ENCODE measurements at places on chromosomes 2 and 18.
A peak's percentile ranks its signal among the peaks of the same experiment; 100 is the strongest.

DNA sequence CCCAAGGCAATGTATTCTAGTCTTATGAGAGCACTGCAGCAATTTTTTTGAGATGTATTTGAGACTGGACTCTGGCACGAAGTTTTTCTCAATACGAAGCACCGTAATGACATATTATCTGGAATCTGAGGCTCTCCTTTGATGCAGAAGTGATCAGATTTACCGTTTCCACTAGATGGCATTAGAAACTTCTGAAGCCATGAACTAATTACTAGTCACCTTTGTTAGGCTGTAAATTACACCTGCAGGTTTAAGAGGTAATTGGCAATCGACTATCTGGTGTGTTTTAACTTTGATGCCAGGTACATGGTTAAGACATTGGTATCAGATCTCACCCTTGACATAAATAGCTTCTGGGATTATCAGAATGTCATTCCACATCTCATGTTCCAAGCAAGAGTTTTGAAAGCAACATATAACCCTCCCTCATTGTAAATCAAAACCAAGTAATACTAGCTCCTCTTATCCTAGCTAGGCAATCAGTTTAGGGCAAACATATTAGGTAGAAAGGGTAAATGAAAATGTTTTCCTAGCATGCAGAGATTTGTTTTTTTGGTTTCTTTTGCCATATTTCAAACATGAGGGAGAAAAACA lies 254.6 kb upstream of the SPRED2 start:
- DNase-seq = no peak

- DNase-seq = no peak
Observed at GRCh38 chr2:74142340-74142739, 5.4 kb downstream of the BOLA3 start.

DNA sequence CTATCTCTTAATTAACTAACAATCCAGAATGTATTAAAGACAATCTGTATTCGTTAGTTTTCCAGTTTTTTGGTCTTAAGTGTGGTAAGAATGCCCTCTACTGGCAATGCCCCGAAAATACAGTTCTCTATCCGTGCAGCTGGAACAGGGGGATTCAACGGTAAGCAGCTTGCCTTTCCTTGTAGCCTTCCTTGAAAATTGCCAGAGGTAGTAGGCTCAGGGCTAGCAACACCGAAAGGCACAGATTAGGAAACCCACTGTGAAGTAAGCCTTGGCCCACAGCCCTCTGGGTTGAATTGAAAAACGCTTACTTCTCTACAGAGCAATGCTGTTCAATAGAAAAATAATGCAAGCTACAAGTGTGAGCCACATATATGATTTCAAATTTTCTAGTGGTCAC lies 17.1 kb upstream of the VPS4B start:
- peak; percentile 11 for DNase-seq

GRCh38 chr2:150548527-150548926 lies 61.1 kb upstream of the RND3 start:
- DNase-seq = no peak

DNA sequence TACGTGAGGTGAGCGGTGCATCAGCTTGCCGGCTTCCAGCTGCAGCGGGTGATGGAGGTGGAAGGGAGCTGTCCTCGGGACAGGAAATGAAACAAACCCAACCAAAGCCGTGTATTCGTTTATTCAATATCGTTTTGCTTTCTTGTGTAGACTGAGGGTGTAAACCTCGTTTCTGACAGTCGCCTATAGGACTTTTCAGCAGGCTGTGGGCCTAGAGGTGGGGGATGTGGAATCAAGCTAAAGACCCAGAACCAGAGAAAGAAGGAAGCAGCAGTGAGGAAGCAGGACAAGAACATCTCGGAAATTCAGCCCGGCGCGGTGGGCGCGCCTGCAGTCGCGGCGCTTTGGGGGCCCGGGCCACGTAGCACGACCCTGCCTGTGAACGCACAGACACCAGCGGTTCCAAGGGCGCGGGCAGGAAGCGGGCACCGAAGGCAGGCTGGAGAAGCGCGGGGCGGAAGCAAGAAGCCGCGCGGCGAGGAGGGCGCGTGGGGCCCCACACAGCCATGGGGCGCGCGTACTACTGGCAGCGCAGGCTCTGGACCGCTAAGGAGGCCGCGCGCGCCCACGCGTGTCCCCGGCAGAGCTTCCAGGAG lies 755 bp upstream of the ATP9B start:
- peak; percentile 42 for DNase-seq

DNA sequence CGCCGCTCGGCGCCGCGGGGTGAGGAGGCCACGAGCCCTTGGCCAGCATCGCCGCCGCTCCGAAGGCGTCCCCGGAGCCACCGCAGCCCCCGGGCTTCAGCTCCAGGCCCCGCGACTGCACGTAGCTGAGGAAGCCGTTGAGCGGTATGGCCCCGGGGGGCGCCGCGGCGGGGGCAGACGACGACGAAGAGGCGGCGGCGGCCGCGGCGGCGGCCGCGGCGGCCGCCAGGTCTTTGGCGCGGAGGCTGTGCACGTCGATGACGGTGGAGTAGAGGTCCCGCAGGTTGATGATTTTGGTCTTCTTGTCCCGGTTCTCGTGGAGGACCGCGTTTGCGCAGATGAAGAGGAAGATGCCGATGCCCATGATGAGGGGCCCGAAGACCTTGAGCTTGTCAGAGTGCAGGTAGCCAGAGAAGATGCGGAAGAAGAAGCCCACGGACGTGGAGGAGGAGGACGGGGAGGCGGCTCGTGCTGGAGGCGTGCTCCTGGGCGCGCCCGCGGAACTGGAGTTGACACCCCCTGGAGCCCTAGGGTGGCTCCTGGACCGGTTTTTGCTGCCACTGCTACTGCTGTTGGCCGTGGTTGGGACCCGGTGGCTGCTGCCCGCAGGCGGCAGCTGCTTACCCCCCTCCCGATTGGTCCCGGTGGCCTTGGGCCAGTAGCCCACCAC lies 4.0 kb downstream of the TMEM200C start:
- no peak for DNase-seq

GRCh38 chr2:54814389-54815147 lies 91.1 kb downstream of the EML6 start:
- DNase-seq = no peak

DNA sequence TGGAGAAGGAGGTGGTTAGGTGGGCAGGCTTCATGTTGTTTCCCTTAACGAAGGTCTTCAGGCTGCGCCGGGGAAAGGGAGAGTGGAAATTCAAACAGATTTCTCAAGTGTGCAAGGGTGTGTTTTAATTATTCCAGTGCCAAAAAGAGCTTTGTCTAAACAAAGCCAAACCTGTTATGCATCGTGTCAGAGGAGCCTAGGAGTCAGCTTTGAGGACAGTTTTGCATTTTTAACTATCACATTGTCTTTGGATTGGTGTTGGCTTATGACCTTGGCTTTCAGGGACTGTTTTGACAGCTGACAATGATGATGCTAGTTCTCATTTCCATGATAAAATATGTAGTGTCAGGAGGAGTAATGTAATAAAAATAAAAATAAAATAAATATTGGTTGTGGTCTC lies 144.8 kb downstream of the LDLRAD4 start:
- DNase-seq = no peak

DNA sequence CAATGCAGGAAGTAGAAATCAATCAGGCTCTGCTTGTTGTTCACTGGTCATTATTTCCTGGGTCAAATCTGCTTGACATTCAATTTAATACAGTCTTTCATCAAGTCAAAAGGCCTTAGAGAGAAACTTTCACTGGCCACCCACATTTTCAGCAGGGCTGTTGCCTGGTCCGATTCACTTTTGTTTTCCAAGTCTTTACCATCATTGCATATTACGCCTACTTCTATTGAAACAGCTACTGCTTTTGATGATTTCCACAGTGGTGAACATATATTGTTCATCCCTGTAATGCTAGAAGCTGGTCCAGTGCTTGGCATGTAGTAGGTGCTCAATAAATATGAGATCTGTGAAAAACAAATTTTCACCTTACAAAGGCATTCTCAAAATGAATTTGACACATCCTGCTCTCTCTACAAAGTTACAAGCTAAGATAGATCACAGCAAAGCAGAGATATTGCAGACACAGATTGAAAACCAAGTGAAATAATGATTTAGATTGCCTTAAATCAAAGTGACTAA lies 600.1 kb downstream of the ARHGAP15 start:
- no peak for DNase-seq

DNA sequence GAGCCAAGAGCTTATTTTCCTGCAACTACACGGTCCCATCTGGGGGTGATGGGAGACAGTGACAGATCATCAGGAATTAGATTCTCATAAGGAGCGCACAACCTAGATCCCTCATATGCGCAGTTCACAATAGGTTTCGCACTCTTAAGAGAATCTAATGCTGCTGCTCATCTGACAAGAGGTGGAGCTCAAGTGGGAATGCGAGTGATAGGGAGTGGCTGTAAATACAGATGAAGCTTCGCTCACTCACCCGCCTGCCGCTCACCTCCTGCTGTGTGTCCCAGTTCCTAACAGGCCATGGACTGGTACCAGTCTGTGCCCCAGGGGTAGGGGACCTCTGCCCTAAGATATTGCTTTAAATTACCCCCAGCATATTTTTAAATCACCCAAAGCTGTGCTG lies 10.8 kb downstream of the LRRFIP1 start:
- DNase-seq = no peak

- DNase-seq = no peak
Observed at GRCh38 chr2:124534028-124534427, 508.9 kb downstream of the CNTNAP5 start.

GRCh38 chr2:175855236-175855635 lies 146.8 kb downstream of the LNPK start:
- DNase-seq = no peak

DNA sequence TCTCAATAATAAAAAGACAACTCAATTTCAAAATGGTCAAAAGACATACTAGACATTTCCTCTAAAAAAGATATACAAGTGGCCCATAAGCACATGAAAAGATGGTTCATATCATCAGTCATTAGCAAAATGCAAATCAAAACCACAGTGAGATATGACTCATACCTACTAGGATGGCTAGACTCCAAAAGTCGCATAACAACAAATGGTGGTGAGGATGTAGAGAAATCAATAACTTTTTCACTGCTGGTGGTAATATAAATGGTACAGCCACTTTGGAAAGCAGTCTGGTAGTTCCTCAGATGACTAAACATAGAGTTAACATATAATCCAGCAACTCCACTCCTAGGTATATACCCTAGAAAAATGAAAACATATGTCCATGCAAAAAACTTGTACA lies 242.3 kb upstream of the NOL4 start:
- DNase-seq = no peak

DNA sequence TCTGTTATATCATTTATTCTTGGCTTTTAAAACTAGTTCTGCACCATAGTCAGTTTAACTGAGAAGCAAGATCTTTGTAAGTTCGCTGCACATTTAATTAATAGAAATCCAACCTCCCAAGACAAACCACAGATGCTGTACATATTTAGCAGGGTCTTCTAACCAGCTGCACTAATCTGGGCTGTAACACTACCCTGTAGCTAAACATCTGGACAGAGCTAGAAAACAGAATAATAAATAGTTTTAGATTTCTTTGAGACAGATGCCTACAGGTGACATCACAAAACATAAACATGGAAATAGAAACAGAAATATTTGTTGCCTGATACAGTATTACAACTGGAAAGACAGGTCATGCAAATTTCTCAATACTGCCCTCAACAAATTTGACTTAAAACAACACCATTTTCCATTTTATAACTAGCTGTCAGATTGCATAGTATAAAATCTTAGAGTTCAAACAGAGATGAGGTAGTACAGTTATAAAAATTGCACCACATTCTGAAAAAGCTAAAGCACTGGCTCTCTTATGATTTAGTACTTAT lies 315.1 kb downstream of the NR4A2 start:
- DNase-seq = no peak

DNA sequence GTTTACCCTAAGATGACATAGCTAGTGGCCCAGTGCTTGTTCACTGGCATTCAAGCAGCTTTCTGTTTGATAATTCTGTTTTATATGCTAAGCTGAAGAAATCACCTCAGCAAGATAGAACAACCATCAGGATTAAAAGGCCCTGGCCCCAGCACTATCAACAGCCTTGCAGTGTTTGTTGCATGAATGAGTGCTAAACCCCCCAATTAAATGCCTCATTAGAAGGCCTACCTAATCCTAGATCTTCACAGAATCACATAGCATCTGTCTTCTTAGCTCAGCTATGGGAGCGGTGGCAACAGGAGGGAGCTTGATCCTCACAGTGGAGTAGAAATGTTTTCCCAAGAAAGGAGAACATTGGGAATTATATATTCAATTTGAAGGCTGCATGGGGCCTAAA lies 194.1 kb upstream of the HNMT start:
- DNase-seq = no peak
